Stimulated activated CD4-positive, alpha-beta T cell treated with anti-CD3 and anti-CD28 coated beads, Interleukin-4, amount 100 ng/mL, for 24 hours (primary cell): ENCODE measurements at places on chromosomes 13 and 19.

- DNase-seq: no peak
These were observed 190.1 kb upstream of the KLF12 start for GRCh38 chr13:74324338-74324737.

DNA sequence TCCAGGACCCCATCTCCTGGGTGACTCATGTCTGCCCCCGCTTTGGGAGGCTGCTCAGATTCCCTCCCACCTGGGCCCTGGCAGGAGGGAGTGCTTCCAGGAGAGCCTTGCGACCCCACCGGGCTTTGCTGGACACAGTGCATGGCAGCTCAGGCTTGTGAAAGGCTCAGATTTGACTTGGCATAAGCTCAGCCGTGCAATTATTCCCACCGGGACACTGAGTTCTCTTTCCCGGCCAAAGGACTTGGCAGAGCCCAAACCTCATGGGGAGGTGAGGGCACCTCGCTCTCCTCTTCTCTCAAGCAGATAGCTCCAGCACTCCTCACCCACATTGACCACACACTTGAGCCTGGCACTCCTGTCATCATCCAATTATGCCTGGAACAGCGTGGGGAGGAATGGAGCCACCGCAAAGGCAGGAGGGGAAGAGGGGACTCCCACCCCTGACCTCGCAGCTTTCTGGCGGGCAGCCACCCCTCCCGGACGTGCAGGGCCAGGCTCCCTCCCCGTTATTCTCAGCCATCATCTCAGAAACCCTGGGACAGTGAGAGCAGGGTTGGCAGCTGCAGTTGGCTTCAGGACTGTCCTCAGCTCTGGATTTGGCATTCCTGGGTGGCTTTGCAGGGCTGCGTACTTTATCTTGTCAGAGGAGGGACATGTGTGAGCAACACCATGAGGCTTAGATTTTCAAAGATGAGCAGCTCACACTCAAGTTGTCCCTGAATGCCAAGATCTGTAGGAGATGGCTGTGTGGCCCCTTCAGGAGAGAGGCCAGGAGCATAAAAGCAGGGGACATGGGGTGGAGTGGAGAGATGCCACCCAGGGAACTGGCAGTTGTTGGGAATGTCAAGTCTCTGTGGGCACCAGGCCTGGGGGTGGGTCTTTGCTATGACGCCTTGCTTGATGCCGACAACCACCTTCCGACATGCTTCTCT lies 306.2 kb downstream of the TEX29 start:
- no peak for DNase-seq

DNA sequence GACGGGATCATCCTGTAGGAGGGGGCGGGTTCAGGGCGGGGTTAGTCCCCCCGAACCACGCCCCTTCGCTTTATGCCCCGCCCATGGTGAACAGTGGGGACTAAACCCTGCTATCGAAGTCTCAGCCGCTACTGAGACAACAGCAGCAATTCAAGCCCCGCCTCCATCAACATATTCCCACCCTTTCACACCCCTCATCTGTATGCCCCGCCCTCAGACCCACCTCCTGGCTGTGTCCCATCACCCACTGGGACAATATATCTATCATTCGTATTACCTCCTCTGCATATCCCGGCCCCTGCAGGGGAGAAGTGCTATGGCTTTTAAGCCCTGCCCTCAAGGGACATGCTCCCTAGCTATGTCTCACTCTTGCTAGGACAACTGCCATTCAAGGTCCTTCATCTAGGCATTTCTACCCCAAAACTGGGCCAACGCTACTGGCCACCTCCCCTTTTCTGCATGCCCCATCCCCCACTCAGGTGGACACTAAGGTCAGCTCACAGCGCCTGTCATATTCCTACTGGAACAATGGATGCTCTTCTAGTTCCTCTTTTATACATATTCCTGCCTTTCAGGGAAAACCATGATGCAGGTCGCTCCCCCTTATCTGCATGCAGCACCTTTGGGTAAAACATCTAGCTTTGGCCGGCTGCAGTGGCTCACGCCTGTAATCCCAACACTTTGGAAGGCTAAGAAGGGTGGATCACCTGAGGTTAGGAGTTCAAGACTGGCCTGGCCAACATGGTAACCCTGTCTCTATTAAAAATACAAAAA lies 11.9 kb downstream of the LRFN1 start:
- no peak for DNase-seq

DNA sequence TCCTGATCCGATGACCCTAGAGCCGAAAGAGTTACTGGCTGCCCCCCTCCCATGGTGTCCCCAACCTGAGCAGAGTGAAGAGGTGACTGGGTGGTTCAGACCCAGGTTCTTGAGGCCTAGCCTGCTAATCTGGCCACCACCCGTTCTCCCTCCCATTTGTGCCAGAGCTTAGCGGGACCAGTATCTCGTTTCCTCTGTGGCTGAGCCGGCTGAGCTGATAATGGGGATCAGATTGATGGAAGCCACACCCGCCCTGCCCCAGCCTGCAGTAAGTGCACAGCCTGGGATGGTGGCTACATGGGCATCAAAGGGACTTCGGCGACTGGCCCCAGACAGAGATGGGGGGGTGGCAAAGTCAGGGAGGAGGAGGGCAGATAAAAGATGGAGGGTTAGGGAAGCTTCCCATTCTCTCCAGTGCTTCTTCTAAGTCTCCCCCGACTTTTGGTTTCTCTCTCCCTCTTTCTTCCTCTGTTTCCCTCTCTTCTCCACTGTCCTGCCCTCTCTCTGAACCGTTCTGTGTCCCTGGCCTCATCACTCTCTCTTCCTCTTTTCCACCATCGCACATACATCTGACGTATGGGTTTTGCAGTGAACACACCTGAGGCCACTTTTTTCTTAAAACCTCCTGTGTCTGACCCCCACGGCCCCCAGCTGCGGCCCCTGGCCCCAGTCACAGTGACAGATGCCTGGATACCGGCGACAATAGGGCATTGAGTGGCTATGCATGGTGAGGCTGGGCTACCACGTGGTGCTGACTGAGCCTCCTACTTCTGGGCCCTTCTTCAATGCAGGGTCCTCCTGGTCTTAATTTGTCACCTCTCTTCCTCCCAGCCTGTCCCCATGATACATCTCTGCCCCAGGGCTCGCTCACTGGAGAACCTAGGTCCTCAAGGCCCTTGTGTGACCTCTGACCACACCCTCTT lies 2.4 kb downstream of the ELAVL3 start:
- DNase-seq: no peak

DNA sequence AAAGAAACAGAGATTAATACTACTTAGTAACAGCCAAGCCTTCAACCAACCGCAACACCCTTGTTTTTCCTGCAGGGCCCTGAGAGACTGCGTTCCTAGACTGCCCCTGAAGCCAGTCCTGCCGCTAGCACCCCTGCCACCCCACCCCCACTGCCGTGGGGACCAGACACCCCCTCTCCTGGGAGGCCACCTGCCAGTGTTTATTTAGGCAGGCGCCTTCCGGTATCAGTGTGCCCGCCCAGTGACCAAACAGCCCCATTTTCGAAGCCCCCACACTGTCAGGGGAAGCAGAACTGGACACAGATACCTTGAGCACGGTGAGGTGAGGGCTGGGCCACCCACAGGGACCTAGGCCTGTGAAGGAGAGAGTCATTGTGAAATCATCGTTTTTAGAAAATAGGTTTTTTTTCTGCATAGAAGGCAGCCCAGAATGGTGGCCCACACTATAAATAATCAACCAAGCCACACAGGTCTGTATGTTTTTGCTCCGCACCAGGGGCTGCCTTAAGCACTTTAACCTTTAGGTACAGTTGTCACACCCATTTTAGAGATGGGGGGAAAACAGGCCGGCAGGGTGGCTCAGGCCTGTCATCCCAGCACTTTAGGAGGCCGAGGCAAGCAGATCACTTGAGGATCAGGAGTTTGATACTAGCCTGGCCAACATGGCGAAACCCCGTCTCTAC lies 3.5 kb upstream of the TLE5 start:
- no peak for DNase-seq

GRCh38 chr13:20151016-20151415 lies 9.8 kb downstream of the GJA3 start:
- DNase-seq: no peak

DNA sequence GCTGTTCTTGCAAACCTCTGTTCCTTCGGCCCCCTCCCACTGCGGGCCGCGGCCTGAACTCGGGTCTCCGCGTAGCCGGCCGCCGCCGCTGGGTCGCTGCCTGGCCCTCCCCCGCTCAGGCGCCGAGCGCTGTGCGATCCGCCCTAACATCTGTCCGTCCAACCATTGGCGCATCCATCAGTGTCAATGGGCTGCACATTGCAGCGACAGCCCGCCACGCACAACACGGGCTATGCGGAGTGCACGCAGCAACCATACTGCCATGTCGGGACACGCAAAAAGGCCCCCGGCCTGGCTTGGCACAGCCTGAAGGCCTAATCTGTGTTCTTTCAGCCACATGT lies 2.6 kb upstream of the TSHZ3 start:
- no peak for DNase-seq

DNA sequence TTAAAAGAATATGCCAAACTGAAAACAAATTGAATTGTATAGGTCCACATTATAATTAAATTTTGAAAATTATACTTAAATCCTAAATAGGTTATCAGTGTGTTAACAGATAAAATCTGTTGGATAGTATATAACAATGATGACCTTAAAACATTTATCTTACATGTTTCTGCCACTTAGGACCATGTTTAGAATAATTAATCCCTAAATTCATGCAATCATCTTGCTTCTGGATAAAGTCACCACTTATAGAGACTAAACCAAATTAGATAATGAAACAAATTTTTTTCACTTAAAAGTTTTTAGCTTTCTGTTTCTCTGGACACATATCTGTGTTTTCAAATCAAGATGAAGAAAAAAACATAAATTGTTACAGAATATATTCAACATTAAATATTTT lies 511.7 kb upstream of the MIR17HG start:
- DNase-seq: no peak

GRCh38 chr19:44718441-44719261 lies 19.7 kb downstream of the CEACAM16 start:
- DNase-seq: no peak

DNA sequence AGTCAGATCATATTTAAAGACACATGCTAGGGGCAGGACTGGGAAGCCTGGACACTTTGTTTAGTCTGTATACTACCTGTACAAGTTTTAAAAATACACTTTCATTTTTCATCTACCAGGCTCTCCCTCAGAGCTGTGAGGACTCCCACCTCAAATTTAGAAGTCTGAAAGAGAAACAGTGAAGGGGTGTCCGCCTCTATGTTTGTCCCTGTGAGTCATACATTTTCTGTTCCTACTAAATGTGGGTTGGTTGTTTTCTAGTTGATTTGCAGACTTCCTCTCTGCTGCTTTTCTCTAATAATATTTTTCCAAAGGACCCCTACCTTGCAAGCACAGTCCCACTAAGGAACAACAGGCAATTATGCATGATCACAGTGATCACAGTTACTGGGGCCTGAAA lies 110.5 kb downstream of the ENOX1 start:
- no peak for DNase-seq

DNA sequence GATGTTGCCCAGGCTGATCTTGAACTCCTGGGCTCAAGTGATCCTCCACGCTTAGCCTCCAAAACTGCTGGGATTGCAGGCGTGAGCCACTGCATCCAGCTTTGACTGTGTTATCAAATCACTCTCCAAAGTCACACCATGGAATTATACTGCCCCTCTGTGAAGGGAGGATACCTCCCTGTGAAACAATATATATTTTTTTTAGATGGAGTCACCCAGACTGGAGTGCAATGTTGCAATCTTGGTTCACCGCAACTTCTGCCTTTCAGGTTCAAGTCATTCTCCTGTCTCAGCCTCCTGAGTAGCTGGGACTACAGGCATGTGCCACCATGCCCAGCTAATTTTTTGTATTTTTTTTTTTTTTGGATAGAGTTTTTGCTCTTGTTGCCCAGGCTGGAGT lies 7.7 kb downstream of the TYK2 start:
- no peak for DNase-seq

- no peak for DNase-seq
These were observed 172.2 kb downstream of the KCNRG start for GRCh38 chr13:50187352-50188029.

DNA sequence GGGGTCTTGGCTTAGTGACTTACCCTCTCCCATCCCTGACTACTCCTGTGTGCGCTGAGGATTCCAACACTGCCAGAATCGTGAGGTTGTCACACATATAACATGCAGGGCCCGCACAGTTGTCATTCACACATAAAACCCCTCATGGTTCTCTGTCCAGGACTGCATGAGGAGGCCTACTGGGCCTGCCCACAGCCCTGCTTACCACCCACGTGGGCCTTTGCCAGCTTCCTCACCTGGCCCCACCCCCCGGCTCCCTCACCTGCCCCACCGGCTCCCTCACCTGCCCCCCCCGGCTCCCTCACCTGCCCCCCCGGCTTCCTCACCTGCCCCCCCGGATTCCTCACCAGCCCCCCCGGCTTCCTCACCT lies 197.2 kb downstream of the TEX29 start:
- DNase-seq: no peak

DNA sequence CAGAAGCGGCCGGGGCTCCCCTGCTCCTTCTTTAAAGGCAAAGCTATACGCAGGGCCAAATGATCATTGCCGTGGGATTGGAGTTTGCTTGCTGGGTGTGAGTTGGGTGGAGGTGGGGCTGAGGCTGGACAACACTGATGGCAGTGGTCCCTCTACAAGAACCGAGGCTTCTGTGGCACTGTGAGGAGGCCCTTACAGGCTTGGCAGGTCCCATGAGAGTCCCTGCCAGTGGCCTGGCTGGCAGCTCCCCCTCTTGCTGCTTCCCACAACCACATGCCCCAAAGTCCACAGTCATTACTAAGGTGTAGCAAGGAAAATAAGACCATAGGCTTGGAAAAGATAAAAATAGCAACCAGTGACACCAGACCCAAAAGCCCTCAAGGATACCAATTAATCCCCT lies 98.4 kb downstream of the ANKRD10 start:
- DNase-seq: no peak

- no peak for DNase-seq
These were observed 583 bp downstream of the CCDC61 start for GRCh38 chr19:45995715-45996385.

DNA sequence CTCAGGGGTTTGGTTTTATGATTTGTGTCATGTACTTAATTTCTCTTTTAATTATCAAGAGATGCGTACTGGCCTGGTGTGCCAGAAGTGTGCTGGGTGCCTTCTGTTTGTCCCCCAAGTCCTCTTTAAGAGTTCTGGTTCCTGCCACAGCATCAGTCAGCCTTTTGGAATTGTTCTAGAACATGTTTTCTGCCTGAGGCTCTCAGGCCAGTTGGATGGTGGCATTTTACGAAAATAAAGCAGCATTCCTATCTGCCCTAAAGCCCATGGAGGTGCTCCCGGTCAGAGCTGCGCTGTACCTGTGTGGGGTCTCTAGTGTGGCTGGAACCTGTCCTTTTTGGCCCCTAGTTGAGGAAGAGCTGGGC lies 54.1 kb downstream of the TSSK6 start:
- no peak for DNase-seq

DNA sequence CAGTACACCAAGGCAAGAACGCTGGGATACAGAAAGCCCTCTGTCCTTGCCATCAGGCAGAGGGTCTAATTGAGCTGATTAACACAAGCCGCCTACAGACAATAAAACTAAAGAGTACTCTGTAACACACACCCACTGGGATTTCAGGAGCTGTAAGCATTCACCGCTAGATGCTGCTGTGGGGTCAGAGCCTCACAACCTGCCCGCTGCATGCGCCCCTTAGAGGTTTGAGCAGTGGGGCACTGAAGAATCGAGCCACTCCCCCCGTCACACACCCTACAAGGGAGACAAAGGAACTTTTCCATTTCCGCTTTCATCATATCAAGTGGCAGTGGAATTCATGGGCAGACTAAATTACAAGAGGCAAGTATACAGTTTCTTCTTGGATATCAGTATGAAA lies 1080.6 kb downstream of the PCDH17 start:
- no peak for DNase-seq

GRCh38 chr13:95136638-95137037 lies 164.6 kb downstream of the ABCC4 start:
- no peak for DNase-seq

- no peak for DNase-seq
These were observed 17.5 kb downstream of the MIPEP start for GRCh38 chr13:23871616-23872220.

GRCh38 chr13:58032676-58033460 lies 401.3 kb downstream of the PCDH17 start:
- DNase-seq: no peak
